H54 (cell line): ENCODE measurements at places on chromosomes 6 and 20.

DNA sequence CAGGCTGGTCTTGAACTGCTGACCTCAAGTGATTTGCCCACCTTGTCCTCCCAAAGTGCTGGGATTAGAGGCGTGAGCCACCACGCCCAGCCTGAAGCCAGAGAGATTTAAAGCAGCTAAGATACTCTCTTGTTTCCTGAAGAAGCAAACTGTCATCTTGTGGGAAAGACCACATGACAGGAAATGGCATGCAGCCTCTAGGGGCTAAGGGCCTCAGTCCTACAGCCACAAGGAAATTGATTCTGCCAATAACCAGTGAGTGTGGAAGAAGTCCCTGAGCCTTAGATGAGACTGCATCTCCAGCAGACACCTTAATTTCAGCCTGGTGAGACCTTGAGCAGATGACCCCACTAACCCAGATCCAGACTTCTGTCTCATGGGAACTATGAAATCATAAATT lies 40.9 kb downstream of the KIZ start:
- no peak for DNase-seq

GRCh38 chr6:82987951-82988350 lies 77.7 kb downstream of the UBE3D start:
- no peak for DNase-seq

GRCh38 chr6:53977551-53977950 lies 133.7 kb upstream of the MLIP start:
- DNase-seq, result no peak

- DNase-seq, result no peak
These were observed 97.1 kb upstream of the CEP85L start for GRCh38 chr6:118748311-118749062.

DNA sequence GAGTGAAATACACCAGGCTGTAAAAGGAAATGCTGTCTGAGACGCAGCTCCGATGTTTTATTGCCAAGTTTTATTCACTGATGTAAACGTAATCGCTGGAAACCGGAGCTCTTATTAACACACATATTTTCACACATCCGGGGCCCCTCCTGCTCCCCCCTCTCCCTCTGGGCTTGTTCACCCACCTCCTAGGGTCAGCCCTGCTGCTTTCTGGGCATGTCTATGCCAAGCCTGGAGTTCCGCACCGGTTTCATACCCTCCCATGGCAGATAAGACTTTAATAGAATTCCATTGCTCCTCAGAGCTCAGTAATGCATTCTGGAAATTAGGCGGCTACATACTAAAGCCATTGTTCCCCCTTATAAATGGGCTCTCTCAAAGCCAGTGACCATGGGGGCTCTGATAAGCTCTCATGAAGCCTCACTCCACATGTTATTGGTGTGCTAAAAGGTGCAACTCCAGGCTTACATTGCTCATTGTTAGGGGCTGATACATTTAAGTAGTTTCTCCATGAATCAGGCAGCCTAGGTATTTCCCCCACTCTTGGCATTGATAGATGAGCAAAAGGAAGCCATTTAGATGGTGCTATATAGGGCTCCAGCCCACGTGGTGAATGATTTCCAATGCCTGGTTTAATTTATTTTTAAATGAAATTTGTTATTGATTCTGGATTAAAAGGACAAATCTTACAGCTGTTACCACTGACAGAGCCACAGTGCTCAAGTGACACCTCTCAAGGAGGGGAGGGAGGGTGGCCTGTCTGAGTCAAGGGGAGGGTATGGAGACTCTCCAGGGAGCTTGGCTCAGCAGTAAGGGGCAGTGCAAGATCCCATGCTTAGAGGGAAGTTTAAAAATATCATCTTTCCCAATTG lies 4.5 kb upstream of the VSTM2L start:
- DNase-seq, result no peak

GRCh38 chr6:9086331-9086730 lies 651.0 kb upstream of the SLC35B3 start:
- DNase-seq, result no peak

DNA sequence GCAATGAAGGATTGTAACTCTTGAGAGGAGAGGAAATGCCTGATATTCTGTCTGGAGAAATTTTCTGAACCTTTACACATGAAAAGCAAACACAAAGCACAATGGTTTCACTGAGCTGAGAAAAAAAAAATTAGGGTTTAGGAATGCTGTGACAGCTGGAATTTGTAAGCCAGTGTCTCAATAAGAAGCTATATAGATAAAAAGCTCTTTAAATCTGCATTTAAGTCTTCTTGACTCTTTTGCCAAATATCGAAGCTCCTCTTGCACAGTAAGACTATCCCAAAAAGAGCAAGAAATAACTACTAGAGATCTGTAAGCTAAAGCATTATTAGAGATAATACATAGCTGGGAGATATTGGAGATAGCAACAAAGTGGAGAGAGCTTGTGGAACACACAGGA lies 1334.0 kb upstream of the CITED2 start:
- DNase-seq, result no peak
